NCI-H146 (cell line): ENCODE measurements at places on chromosomes 11 and 22.
A peak's percentile ranks its signal among the peaks of the same experiment; 100 is the strongest.

DNA sequence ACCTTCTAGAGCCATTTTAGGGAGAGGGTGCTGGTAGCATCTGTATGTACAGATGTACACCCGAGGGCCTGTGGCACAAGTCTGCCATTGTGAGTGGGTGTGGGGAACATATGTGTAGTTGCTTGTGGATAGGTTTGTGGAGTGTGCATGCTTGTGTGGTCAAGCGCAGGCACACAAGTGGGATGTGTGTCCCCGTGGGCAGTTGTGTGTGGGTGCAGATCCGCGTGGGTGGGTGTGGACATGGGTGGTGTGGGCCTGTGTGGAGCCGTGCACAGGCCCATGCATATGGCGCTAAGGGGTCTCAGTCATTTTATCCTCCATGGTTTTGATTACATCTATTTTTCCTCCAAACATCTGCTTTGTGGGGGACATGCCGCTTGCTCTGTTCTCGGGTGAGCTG, 28.8 kb downstream of the ALX4 start:
- no peak for DNase-seq

GRCh38 chr22:17242641-17243040, 23.4 kb upstream of the ADA2 start:
- DNase-seq, result no peak

- peak; percentile 40 for DNase-seq
Measured at GRCh38 chr22:41940832-41941765, 5.9 kb downstream of the CENPM start.

GRCh38 chr11:33064866-33065265, 25.5 kb downstream of the TCP11L1 start:
- DNase-seq, result no peak

DNA sequence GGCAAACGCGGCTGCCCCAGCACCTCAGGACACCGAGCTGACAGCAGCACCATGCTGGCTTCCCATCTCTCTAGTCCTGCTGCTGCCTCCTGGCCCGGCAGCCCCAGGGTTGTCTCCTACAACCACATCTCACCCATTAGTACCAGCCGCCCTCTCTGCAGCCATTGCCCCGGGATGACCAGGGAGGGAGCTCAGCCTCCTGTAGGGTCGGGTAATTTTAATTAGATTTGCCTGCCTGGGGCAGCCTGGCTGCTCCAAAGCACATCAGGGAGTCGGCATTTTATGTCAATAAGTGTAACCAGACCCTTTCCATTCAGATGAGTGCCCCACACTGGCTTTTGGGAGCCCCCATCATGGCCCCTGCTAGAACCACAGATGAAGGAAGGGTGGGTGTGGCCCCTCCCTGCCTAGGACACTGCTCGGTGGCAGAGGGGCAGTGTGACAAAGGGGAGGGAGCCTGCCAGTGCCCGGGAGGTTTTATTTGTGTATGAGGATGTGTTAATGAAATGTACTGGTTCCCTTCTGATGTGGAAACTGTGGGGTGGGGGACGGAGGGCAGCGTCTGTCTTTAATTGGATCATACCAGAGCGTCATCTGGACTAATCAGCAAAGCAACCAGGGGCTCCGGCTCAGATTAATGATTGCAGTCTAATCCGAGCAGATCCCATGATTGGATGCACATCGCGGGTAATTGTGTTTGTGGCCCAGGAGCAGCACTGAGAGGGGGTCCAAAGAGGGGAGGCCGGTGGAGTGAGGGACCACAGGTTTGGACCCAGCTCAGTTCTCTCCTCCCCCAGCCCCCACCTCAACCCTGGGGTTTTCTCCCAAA, 125.3 kb downstream of the FEZ1 start:
- DNase-seq, result no peak

DNA sequence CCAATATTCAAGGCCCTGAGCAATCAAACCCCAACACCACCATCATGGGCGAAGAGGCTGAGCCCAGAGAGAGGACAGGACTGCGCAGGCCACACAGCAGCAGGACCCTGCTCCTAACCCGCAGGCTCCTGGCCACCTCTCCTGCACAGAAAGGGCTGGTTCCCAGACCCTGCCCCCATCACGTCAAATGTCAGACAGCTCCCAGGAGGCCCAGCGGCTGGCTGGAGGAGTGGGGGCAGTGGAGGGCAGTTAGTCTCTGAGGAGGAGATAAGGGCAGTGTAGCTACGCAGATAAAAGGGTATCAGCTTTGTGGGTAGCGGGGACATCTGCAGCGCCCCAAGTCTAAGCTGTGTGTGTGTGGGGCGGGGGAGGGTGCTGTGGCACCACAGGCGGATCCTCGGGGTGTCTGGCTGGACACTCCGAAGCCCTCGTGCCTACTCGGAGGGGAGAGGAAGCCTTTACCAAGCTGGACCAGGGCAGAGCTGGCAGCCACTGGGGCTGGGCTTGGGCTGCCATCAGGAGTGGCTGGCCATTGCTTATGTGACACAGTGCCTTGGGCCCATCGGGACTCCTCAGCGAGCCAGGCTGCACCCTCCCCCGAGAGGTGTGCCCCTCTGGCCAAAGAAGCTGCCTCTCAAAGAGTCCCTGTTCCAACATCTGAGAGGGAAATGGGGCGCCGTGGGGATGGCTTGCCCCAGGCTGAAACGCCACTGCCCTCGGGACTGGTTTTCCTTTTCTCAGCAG, 21.5 kb downstream of the FADS3 start:
- no peak for DNase-seq

- DNase-seq, result no peak
Measured at GRCh38 chr11:60362241-60362640, 16.1 kb upstream of the MS4A7 start.

- DNase-seq, result peak; percentile 9
Measured at GRCh38 chr22:36816636-36817524, at the start of gene PVALB. Gene PVALB (minus strand): TSS chr22:36817035. CDS start chr22:36817005, 30 bp downstream.

DNA sequence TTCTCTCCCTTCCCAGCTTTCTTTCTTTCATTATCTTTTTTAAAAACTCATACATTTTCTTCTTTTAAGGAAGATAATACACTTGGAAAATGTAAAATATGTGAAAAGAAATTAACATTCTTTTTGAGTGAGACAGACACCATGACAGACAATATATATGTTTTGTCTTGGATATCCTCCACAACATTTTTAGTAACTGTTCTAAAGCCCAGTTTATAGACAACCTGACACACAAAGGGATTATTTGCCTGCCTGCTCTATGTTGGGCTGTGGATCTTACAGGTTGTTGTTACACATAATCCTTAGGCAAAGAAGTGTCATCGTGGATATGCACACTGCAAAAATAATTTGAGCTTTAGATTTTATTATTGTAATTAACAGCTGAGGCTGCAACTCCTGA, 301.4 kb upstream of the PDGFD start:
- DNase-seq, result no peak

GRCh38 chr11:12502046-12502445, 124.7 kb downstream of the PARVA start:
- DNase-seq, result no peak

- DNase-seq, result no peak
Measured at GRCh38 chr22:48947636-48948035, 880.0 kb downstream of the BRD1 start.

- no peak for DNase-seq
Measured at GRCh38 chr22:35484651-35485556, 55.7 kb upstream of the RASD2 start.

GRCh38 chr11:61946894-61947293, 3.3 kb upstream of the BEST1 start:
- no peak for DNase-seq
